CD4-positive, alpha-beta T cell (primary cell): ENCODE measurements at places on chromosomes 3 and 15. TPM values are rescaled to one million over a fixed set of nuclear protein-coding genes. Genes with fewer than 3 reads are reported as not detected.

CHRD gene
- 0.22 TPM for total RNA-seq

B3GALNT1 gene
- total RNA-seq, result 0.33 TPM

TERC gene
- total RNA-seq, result 10.4 TPM

ZPLD1 gene
- not detected for total RNA-seq

SCAANT1 gene
- total RNA-seq, result 1.4 TPM

EAF1 gene
- 31.7 TPM for total RNA-seq

TCF12 gene
- total RNA-seq, result 54.0 TPM

KLHL6 gene
- 24.2 TPM for total RNA-seq

MME gene
- total RNA-seq, result 0.69 TPM

NR1I2 gene
- 0.25 TPM for total RNA-seq

KLHL40 gene
- total RNA-seq, result not detected

GOLGA6L9 gene
- 2.0 TPM for total RNA-seq
